ENCODE measurements at places on chromosomes 1 and 21. TPM values are rescaled to one million over a fixed set of nuclear protein-coding genes. Genes with fewer than 3 reads are reported as not detected.

The NMNAT2 gene
- total RNA-seq, result not detected

The SUSD4 gene
- total RNA-seq, result 3.0 TPM

The TTC13 gene
- 43.9 TPM for total RNA-seq

DNA sequence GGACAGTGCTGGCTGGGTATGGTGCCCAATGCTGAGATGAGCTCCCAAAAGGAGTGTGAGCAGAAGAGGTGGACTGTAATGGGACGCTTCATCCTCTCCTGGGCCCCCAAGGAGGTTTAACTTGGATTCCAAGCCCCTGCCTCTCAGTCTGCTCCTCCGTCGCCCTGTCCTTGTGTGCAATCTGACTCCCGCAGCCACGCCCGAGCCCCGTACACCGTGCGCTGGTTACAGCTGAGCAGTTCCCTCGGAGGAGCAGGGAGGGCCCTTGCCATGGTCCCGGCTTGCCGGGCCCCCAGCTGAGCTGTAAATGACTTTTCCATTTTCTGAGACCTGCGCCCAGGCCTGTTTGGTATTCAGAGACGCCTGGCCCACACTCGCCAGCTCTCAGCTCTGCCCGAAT is 53.7 kb downstream of the PAX7 start:
- no peak for DNase-seq

DNA sequence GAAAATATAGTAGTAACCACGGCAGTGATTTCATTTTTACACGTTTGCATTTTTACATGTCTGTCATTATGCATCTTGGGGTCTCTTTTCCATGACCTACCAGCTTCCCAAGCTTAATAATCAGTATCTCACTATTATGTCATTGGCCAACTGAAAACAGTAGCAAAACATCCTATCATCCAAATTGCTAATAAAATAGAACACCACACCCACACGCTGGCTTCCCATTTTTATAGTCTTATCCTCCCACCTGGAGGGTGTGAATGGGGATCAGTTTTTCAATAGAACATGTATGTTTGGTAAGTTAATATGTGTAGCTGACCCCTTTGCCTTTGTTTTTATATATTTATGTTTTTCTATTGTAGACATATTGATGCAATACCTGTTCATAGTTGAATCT is 11.8 kb downstream of the TFF3 start:
- DNase-seq, result no peak

- no peak for DNase-seq
Measured at GRCh38 chr1:221035662-221036153, 156.5 kb downstream of the HLX start.

GRCh38 chr1:24193046-24193445 is 6.0 kb upstream of the IFNLR1 start:
- DNase-seq, result no peak

DNA sequence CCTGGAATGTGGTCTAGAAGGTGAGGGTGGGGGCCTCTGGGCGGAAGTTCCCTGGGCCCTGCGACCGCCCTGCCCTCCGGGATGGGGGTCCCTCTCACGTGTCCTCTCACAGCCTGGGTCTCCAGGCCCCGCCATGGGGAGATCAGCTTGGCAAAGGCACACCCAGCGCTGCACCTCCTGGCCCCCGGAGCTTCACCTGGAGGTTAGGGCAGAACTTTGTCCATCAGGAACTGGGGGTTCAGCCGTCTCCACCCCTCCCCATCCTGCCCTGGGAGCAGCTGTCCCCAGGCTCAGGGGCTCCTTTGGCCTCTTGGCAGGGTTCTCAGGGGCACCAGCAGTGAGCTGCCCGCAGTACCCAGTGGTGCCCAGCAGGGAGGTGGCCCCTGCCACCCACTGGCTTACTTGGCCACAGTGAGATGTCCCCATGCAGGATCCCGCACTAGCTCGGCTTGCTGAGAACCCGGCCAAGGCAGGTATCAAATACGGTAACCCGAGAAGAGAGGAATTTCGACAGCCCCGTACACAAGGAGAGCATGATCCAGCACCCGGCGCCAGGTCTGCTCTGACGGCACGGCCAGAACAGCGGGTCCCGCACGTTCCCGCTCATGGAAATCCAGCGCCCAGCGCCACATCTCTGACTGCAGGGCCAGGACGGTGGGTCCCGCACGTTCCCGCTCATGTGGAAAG is 36.7 kb downstream of the RRP1 start:
- no peak for DNase-seq

DNA sequence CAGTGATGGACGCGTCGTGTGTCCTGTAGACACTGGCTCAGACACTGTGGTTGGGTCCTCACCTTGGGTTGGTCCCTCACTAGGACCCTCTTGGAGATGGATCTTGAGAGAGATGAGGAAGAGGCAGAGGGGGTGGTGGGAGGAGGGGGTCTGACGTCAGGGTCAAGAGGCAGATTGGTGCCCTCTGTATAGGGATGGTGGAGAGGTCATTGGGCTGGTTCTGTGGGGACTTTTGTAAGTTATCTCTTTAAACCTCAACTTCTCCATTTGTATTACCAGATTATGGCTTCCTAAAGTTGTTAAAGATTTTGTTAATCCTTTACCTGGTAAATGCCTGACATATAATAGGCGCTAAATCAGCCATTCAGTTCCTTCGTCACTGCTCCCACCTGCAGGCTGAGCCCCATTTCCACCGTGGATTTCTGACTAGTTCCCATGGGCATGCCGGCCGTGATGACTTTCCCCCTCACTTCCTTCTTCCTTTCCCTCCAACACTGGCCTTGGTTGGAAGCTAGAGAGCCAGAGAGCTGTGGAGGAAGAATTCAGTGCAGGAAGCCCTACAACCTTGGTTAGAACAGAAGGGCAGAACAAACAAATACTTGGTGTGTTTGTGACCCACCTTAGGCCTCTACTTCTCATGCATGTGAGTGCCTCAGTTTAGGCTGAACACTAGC is 8.6 kb downstream of the H6PD start:
- DNase-seq, result no peak

Data from CD4-positive, alpha-beta memory T cell (primary cell).